NAMALWA (cell line): ENCODE measurements at places on chromosomes 1 and 21.

DNA sequence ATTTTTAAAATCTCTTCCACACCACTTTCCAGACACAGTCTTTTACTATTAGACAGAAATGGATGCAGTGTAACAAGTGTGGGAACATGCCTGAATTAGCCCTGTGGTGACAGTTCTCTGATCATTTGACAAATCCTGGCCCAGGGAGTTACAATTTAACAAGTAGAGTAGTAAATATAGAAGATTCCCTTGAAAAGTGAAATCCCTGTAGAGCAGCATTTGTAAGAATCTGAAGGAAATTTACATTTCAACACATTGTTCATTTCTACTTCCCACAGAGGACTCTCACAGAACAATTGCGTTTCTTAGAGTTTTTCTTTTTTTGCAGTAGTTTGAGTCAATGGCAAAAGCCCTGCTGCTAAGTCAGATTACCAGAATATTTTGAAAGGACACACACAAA lies 458.3 kb upstream of the BRINP3 start:
- no peak for DNase-seq

GRCh38 chr21:37627074-37627473 lies 260.5 kb downstream of the DYRK1A start:
- no peak for DNase-seq

- no peak for DNase-seq
Observed at GRCh38 chr1:109793089-109793485, 29.4 kb upstream of the EPS8L3 start.

DNA sequence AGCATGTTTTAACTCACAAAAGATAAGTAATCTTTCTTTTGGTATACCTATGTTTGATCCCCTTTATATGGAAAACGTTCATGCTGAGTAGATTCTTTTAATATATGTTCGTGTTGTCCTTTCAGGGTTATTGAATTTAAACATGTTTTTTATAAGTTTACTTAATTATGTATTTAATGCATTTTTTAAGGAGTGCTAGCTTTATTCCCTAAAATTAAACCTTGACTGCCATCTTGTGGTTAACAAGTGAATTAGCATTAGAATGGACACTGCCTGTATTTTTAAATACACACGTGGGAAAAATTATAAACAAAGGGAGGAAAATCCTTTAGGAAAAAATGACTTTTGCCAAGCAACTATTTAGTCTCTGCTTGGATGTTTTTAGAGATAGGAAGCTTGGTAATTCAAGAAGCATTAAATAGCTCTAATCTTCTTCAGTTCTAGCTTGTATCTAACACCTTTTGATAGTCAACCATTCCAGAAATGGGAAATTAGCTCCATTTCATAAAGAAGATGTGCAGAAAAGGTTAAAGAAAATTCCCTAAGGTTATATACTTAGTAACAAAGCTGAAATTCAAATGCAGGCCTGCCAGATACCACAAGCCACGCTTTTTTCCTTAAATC lies 43.0 kb downstream of the UBE2U start:
- DNase-seq: peak; percentile 63

- DNase-seq: peak; percentile 80
Observed at GRCh38 chr1:6646499-6647148, 22.0 kb downstream of the THAP3 start.

DNA sequence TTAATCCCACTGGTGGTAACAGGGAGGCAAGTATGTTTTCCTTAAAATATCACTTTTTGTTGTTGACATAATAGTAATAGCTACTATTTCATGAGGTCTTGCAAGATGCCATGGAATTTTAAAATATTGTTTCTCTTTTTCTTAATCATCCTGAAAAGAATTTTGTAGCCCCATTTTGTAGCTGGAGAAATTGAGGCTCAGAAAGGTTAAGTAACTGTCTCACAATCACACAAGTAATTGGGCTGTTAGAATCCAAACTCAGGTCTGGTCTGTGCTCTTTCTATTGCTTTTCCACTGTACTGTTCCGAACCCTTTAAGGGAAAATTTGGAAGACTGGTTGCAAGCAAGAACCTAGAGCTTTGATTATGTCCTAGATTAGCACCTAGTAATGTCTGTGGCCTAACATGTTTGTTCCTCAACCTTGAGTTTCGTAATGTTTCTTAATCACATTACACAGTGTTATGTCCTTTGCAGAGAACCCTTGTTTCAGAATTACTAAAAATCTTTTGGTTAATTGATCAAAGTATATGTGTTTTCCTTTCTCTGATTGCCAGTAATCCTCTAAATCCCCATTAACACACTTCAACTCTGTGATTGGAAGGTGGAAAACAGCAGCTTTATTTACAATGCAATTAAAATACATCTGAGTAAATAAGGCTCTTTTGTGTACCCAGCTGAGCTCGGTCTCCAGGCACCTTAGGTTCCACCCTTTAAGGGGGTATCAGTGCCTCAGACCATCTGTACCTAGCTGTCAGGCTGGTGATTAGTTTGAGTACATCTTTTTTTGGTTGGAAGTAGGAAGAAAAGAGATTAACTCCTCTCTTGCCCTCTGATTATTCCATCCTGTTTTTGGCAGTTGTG lies 10.4 kb downstream of the LRRC42 start:
- DNase-seq: no peak

GRCh38 chr1:219227360-219228057 lies 53.8 kb downstream of the LYPLAL1 start:
- DNase-seq: no peak

GRCh38 chr1:82453511-82454185 lies 652.9 kb downstream of the ADGRL2 start:
- DNase-seq: no peak

DNA sequence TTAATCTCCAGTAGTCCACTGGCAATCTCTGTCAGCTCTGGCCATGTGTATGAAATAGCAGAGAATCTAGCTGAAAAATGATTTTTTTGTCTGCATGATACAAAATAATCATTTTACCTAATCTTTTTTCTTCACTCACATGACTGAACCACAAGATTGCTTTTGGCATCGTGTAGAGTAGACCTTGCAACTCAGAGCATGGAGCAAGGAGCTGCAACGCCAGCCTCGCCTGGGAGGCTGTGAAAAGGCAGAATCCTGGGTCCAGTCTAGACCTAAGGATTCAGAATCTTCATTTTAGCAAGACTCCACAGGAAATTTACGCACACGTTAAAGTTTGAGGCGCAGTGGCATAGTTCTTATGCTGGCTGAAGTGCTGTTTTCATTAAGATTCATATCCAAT lies 40.2 kb downstream of the TOMM20 start:
- no peak for DNase-seq

GRCh38 chr1:2441746-2442145 lies 29.4 kb upstream of the PEX10 start:
- no peak for DNase-seq

DNA sequence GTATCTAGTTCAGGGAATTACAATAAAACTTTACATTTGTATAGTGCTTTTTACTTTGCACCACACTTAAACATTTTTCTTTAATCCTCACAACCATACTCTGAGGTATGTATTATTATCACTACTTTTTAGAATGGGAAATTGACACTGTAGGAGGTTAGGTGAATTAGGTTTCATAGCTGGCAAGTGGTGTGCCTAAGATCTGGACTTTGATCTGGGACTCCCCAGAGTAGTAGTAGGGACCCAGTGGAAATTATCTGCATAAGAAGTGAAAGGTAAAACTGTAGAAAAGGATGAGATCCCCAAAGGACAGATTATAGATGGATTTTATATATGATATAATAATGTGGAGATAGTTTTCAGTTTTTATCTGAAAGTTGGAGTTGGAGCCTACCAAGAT lies 85.6 kb downstream of the PPP1R12B start:
- DNase-seq: no peak

DNA sequence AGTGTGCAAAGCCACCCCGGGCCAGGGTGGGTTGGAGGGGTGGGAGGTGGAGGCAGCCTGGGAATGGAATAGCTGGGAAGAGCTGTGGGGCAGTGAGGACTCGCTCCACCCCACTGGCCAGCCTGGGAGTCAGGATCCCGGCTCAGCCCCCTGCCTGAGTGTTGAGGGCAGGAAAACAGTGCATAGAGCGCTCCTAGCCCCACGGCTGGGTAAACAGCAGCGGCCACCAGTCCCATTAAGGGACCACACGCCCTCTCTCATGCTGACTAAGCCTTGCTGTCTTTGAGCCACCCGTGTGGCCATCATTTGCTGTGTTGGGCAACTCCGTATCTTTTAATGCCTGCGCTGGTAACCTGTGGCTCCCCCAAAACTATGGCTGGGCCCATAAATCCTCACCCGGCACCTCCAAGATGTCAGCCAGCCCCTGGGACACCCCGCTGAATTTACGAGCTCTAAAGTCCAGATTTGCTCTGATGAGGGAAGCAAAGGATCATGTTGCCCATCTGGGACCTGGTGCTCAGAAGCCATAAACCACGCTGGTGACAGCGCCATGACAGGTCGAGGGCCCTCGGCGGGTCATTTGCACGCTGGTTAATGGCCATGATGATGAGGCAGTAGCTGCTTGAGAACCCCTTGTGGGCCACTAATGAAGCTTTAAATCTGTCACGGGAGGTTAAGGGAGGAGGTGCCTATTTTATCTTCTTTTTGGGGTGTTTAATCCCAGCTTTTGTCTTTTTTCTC lies 34.9 kb downstream of the SYF2 start:
- DNase-seq: no peak

- DNase-seq: no peak
Observed at GRCh38 chr21:29582855-29583254, 284.1 kb downstream of the BACH1 start.

DNA sequence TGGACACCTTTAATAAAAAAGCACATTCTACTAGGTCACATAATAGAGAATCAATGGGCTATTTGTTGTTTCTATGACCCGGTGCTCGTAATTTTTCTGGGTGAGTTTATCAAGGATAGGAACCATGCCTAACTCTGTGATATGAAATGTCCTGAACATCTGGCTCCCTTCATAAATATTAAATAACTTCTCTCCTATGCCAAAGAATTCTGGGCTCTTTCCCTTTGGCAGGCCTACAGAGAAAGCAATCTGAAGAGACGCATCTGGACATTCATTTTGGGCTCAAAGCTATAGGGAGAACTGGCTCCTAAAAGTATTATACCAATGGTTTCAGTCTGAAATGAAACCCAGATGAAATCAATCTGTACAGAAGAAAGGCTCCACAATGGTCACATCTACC lies 38.8 kb upstream of the ANGPTL7 start:
- DNase-seq: no peak
